Activated B cell treated with CpG ODN at 0.5 μM for 24 hours (primary cell): ENCODE measurements at places on chromosomes 13 and 19. TPM values are rescaled to one million over a fixed set of nuclear protein-coding genes. Genes with fewer than 3 reads are reported as not detected.

DNA sequence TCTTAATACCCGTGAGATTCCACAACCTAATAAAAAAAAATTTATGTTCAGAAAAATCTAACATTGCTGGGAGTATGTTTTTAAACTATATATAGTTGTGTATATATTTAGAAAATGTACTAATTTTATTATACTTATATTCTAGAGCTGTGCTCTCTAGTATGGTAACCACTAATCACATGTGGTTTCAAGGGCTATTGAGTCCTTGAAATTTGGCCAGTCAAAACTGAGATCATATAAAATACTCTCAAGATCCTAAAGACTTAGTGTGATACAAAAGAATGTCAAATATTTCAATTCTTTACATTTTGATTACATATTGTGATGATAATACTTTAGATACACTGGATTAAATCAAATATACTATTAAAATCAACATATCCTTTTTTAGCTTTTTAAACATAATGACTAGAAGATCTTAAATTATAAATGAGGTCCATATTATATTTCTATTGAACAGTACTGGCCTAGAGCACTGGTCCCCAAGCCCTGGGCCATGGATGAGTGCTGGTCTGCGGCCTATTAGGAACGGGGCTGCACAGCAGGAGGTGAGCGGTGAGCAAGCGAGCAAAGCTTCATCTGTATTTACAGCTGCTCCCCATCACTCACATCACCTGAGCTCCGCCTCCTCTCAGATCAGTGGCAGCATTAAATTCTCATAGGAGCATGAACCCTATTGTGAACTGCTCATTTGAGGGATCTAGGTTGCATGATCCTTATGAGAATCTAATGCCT, 176.5 kb upstream of the NBEA start:
- no peaks in the 10 kb centered on the region for H3K36me3 ChIP-seq
- H3K4me3 ChIP-seq: no peak overlapping the region
- no peak overlapping the region for H3K27ac ChIP-seq
- DNase-seq: no peak
- H3K27me3 ChIP-seq: no peaks in the 10 kb centered on the region
- H3K4me1 ChIP-seq: no peaks in the 10 kb centered on the region

DNA sequence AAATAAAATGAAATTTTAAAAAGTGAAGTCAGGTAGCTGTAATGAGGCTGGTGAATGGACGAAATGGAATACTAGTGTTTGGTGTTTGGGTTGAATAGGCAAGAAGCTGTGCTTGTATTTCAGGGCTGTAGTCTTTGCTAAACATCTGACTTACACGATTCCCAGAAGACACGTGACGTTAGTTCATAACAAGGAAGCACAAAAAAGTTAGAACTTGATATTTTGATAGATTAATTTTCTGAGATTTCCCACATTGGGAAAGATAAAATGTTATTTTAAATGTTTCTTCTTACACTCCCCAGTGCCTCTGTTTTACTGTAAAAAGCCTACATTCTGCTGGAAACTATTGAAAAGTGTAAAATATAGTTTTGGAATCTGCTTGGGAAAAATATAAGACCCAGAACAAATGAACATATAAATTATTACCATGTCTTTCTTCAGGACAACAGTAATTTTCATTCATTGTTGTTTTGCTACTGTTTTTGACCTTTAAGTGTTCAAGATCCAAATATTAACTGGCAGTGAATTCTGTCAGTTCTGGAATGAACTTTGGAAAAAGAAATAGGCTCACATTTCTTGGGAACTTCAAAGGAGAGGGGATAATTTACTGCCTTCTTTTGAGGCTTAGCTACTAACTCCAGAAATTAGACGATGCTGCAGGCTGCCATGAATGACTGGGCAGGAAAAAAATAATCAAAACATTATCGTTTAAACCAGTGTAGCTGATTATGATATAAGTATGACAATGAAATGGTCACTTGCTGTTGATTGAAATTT, 241.3 kb downstream of the SLITRK6 start:
- no peaks in the 10 kb centered on the region for H3K36me3 ChIP-seq
- DNase-seq: no peak
- no peak overlapping the region for H3K27ac ChIP-seq

GRCh38 chr19:48746110-48746509, 599 bp downstream of the IZUMO1 start:
- no peaks in the 10 kb centered on the region for H3K36me3 ChIP-seq
- peaks cover 25% of the 10 kb centered on the region for H3K27me3 ChIP-seq

- H3K27ac ChIP-seq: no peak overlapping the region
- DNase-seq: no peak
Observed at GRCh38 chr13:110179116-110179856, 127.7 kb downstream of the COL4A1 start.

DNA sequence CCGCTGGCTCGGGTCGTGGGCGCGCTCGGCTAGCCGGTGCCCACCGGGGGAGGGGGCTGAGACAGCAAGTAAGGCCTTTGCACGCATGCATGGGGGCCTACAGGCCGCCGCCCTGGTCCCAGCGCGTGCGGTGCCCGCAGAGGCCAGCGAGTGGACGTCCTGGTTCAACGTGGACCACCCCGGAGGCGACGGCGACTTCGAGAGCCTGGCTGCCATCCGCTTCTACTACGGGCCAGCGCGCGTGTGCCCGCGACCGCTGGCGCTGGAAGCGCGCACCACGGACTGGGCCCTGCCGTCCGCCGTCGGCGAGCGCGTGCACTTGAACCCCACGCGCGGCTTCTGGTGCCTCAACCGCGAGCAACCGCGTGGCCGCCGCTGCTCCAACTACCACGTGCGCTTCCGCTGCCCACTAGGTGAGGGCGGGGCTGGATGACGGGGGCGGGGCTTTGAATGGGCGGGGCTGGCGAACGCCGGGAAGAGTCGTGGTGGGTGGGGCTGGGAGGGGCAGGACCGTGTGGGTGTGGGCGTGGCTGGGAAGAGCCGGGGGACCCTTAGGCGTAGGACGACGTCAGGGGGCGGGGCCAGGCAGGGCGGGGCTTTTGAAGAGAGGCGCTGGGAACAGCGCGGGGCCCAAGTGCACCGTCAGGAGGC, 2.1 kb downstream of the CILP2 start:
- no peaks in the 10 kb centered on the region for H3K36me3 ChIP-seq
- peak overlapping the region; percentile 68 for H3K4me3 ChIP-seq
- H3K27ac ChIP-seq: no peak overlapping the region

DNA sequence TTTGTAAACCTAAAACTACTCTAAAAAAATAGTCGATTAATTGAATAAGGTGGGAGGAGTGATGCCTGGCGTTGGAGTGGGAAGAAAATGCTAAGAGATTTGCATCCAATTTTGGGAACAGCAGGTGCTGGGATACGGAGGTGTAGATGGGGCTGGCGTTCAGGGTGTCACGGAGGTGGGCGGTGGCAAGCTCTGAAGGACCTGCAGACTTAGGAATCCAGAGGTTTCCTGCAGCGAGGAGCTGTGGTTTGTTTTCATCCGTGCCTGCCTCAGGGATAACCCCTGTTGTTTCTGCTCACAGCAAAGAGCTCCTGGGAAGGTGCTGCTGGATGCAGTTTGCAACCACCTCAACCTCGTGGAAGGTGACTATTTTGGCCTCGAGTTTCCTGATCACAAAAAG, 166.4 kb upstream of the RNF113B start:
- H3K4me3 ChIP-seq: no peak overlapping the region
- DNase-seq: no peak
- peaks cover 6% of the 10 kb centered on the region for H3K27me3 ChIP-seq
- H3K27ac ChIP-seq: no peak overlapping the region
- no peaks in the 10 kb centered on the region for H3K36me3 ChIP-seq

GRCh38 chr13:79915114-79915811, 425.7 kb downstream of the SPRY2 start:
- no peaks in the 10 kb centered on the region for H3K36me3 ChIP-seq
- no peak overlapping the region for H3K27ac ChIP-seq
- DNase-seq: no peak
- H3K4me3 ChIP-seq: no peak overlapping the region
- H3K27me3 ChIP-seq: no peaks in the 10 kb centered on the region

DNA sequence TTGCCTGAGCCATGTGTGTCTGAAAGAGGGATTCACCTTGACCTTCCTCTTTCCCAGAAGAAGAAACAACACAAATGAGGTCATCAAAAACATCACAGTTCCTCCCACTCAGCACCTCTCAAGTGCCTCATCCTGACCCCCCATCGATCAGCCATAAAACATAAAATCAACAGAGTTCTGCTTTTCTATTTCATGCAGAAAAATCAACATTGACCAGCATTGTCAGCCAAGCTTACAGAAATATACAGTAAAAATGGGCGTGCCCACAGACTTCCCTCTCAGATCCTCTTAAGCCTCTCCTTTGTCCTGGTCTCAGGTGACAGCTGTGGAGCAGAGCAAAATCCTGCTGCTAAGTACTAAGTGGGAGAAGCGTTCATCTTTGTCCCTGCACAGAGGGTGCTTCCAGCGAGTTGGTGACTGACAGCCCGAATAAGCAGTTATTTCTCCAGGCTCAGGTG, 213.3 kb downstream of the OLFM4 start:
- no peaks in the 10 kb centered on the region for H3K27me3 ChIP-seq
- no peaks in the 10 kb centered on the region for H3K4me1 ChIP-seq
- no peak overlapping the region for H3K4me3 ChIP-seq
- no peak overlapping the region for H3K27ac ChIP-seq
- H3K36me3 ChIP-seq: no peaks in the 10 kb centered on the region

DNA sequence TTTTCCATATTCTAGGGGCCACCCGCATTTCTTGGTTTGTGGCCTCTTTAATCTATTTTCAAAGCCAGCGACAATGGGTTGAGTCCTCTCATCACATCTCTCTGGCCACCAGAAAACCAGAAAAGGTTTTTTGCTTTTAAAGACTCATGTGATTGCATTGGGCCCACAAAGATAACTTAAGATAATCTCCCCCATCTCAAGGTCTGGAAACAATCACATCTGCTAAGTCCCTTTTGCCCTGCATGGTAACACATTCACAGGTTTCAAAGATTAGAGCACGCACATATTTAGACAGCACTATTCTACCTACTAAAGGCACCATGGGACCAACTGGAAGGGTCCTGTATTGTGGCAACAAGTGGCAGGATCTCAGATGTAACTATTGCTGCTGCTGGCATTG, 147.0 kb upstream of the MIR17HG start:
- no peaks in the 10 kb centered on the region for H3K4me1 ChIP-seq
- H3K27ac ChIP-seq: no peak overlapping the region
- H3K36me3 ChIP-seq: no peaks in the 10 kb centered on the region
- no peak for DNase-seq

DNA sequence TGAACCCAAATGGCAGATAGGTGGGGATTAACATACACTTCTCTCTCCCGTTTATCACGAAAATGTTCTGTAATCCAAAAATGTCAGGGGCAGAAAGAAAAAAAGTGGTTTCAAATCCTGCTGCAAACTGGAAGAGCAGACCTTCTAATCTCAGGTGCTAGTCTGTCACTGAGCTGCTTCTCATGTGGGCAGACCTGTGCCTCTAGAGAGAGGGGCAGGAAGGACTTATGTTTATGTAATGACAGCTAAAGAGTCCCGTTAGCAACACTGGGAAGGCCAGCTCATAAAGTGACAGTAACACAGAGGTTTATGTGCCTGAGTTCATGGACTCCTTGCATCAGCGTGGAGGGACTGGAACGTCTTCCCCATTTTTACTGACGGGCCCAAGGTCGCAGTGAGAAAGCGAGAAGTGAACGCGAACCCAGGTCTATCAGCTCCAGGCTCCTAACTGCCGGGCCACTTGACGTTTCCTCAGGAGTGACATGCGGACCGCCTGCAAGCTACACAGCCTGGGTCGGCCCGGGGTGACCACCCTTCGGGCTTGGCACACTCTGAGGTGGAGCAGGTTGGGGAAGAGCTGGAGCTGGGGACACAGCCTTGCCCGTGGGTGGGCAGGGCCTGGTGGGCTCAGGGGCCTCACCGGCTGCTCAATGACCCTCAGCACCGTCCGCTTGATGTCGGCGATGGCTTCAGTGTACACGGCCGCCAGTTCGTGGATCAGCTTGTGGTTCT, 9.6 kb upstream of the RSPH6A start:
- no peak for DNase-seq
- H3K27ac ChIP-seq: no peak overlapping the region
- H3K36me3 ChIP-seq: peaks cover 91% of the 10 kb centered on the region

DNA sequence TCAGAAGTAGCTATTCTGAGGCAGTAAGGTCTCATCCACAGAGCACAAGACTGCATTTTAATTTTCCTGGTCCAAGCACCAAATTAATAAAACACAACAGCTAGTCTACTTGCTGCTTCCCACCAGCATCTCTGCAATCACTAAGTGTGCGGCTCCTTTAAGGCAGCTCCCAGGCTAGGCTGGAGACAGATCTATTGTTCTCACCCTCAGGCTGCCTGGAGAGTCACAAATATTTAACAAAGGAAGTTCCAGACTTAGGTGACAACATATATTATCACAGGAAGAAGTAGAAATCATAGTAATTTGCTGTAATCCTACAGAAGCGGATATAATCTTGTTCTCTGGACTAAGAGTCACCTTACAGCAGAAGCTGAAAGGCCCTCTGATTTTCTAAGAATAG, 2.2 kb upstream of the EID2 start:
- DNase-seq: no peak
- peaks cover 39% of the 10 kb centered on the region for H3K4me1 ChIP-seq
- peaks cover 4% of the 10 kb centered on the region for H3K36me3 ChIP-seq
- H3K4me3 ChIP-seq: no peak overlapping the region
- H3K27ac ChIP-seq: no peak overlapping the region
- peaks cover 3% of the 10 kb centered on the region for H3K27me3 ChIP-seq

DNA sequence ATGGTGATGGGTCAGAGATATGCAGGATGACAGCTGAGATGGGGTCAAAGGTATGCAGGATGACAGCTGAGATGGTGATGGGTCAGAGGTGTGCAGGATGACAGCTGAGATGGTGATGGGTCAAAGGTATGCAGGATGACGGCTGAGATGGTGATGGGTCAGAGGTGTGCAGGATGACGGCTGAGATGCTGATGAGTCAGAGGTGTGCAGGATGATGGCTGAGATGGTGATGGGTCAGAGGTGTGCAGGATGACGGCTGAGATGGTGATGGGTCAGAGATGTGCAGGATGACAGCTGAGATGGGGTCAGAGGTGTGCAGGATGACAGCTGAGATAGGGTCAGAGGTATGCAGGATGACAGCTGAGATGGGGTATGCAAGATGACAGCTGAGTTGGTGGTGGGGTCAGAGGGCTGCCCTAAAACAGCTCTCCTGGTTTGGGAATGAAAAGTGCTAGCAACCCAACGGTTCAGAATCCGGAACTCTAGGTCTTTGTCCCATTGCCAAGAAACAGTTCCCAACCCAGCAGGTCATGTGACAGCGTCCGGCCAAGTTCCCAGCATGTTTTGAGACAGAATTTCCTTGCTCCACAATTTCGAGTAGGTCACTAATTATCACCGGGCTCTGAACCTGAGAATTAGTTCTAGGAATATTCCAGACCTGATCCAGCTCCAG, 3.2 kb downstream of the SELENOW start:
- H3K4me3 ChIP-seq: no peak overlapping the region
- no peaks in the 10 kb centered on the region for H3K27me3 ChIP-seq
- no peak overlapping the region for H3K27ac ChIP-seq
- H3K4me1 ChIP-seq: peaks cover 17% of the 10 kb centered on the region
- H3K36me3 ChIP-seq: peaks cover 41% of the 10 kb centered on the region

The DMRTC2 gene
- not detected in 2 replicates for total RNA-seq

The CPAMD8 gene
- total RNA-seq: 1.7 and 1.8 TPM in 2 replicates

The TPGS1 gene
- 20.3 and 23.8 TPM in 2 replicates for total RNA-seq

The ZNF610 gene
- 1.1 and 2.0 TPM in 2 replicates for total RNA-seq

The CALR gene
- total RNA-seq: 721 and 802 TPM in 2 replicates

The ZNF256 gene
- 16.6 and 20.2 TPM in 2 replicates for total RNA-seq
